ENCODE measurements at places on chromosomes 4 and X. TPM values are rescaled to one million over a fixed set of nuclear protein-coding genes. Genes with fewer than 3 reads are reported as not detected.

- no peaks in the 10 kb centered on the region for H3K27me3 ChIP-seq
- H3K4me1 ChIP-seq = peaks cover 25% of the 10 kb centered on the region
- H3K27ac ChIP-seq = no peak overlapping the region
These were observed 84.0 kb downstream of the RTL9 start for GRCh38 chrX:110442635-110443034.

Gene PDLIM3
- total RNA-seq = 19.5 TPM

- no peak overlapping the region for H3K4me3 ChIP-seq
- H3K27me3 ChIP-seq = no peaks in the 10 kb centered on the region
- no peak for DNase-seq
- no peaks in the 10 kb centered on the region for H3K36me3 ChIP-seq
- H3K27ac ChIP-seq = no peak overlapping the region
- no peaks in the 10 kb centered on the region for H3K4me1 ChIP-seq
These were observed 164.9 kb upstream of the SPOCK3 start for GRCh38 chr4:167399201-167399600.

GRCh38 chrX:131763674-131764073 is 219.8 kb downstream of the OR13H1 start:
- H3K27ac ChIP-seq = no peak overlapping the region
- H3K27me3 ChIP-seq = no peaks in the 10 kb centered on the region
- DNase-seq = no peak
- no peak overlapping the region for H3K4me3 ChIP-seq

- peaks cover 31% of the 10 kb centered on the region for H3K36me3 ChIP-seq
- no peak overlapping the region for H3K27ac ChIP-seq
- no peak overlapping the region for H3K4me3 ChIP-seq
- H3K4me1 ChIP-seq = no peaks in the 10 kb centered on the region
These were observed 36.6 kb downstream of the SMARCAD1 start for GRCh38 chr4:94244087-94244828.

- H3K4me3 ChIP-seq = no peak overlapping the region
- H3K36me3 ChIP-seq = no peaks in the 10 kb centered on the region
- no peak for DNase-seq
- peaks cover 4% of the 10 kb centered on the region for H3K27me3 ChIP-seq
These were observed 6.3 kb upstream of the PPP2R2C start for GRCh38 chr4:6478546-6479220.

Gene DMRTC1B
- total RNA-seq = not detected

DNA sequence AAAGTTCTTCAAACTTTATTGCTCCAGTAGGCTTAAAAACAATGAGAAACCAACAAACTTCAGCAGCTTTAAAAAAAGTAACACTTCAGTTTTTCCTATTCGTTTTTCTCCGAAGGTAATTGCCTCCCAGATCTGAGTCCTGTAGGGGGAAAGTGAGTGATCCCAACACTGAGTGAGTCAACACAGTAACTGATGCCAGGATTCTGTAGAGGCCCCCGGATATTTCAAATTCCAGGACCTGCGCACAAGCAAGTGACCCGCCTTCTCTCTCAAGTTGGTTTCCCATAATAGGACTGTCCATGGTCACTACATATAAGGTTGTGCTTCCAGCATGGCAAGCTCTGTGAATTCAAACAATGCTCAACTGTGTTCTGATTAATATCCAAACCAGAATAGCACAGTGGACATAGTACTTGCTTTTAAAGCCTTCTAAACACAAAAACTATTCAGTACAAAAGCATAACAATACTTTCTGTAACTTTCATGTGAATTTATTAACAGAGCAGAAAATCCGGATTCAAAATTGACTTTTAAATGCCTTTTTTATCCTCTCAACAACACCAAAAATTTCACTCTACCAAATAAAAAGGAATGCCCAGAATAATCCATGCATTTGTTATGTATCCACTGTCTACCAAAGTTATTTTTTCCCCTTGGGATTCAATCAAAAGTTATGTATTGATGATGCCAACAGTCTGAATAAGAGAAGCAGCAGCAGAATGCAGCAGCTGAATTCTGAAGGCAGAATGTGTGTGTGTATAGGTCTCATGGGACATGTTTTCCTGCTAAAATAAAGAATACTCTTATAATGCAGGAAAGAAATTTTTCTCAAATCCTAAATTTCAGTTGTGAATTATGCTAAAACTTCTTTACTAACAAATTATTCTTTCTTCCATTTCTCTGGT is at the start of gene DMD:
DMD (minus strand) TSS at position 194 of the 905 bp plus-strand sequence. CDS start 237 bp downstream, outside the sequence.
- DNase-seq = peak; percentile 27
- H3K4me3 ChIP-seq = no peak within 1 kb of the TSS
- H3K36me3 ChIP-seq = no peaks in the 10 kb centered on the region
- H3K27me3 ChIP-seq = no peaks in the 10 kb centered on the region
- no peak within 1 kb of the TSS for H3K27ac ChIP-seq

- 0 out of 2 replicates have a peak, but pooled peaks cover 5% of the 10 kb centered on the region for H3K4me1 ChIP-seq
- H3K27me3 ChIP-seq = no peaks in the 10 kb centered on the region
- DNase-seq = no peak
- no peak overlapping the region for H3K4me3 ChIP-seq
- H3K27ac ChIP-seq = no peak overlapping the region
These were observed 33.5 kb downstream of the NYX start for GRCh38 chrX:41480508-41481260.

Gene CITED1
- total RNA-seq = 0.45 TPM

Gene MED28
- 25.8 TPM for total RNA-seq

Gene CFAP99
- not detected for total RNA-seq

- DNase-seq = no peak
- no peaks in the 10 kb centered on the region for H3K27me3 ChIP-seq
- no peaks in the 10 kb centered on the region for H3K4me1 ChIP-seq
- H3K4me3 ChIP-seq = no peak overlapping the region
- H3K36me3 ChIP-seq = peaks cover 6% of the 10 kb centered on the region
These were observed 118.0 kb downstream of the PDE5A start for GRCh38 chr4:119510395-119511149.

GRCh38 chr4:5211282-5211839 is 160.1 kb downstream of the STK32B start:
- H3K4me3 ChIP-seq = no peak overlapping the region
- H3K27me3 ChIP-seq = no peaks in the 10 kb centered on the region
- H3K27ac ChIP-seq = no peak overlapping the region
- DNase-seq = no peak
- H3K36me3 ChIP-seq = no peaks in the 10 kb centered on the region
- no peaks in the 10 kb centered on the region for H3K4me1 ChIP-seq

Gene PAQR3
- total RNA-seq = 37.3 TPM

- no peak overlapping the region for H3K27ac ChIP-seq
- no peaks in the 10 kb centered on the region for H3K4me1 ChIP-seq
- no peaks in the 10 kb centered on the region for H3K27me3 ChIP-seq
- H3K36me3 ChIP-seq = no peaks in the 10 kb centered on the region
- DNase-seq = no peak
These were observed 82.2 kb upstream of the VEGFC start for GRCh38 chr4:176874721-176875445.

GRCh38 chr4:87031920-87032319 is 97.1 kb downstream of the AFF1 start:
- peak overlapping the region; percentile 46 for H3K27ac ChIP-seq
- no peaks in the 10 kb centered on the region for H3K36me3 ChIP-seq
- no peak for DNase-seq
- no peak overlapping the region for H3K4me3 ChIP-seq
- H3K27me3 ChIP-seq = no peaks in the 10 kb centered on the region
- H3K4me1 ChIP-seq = peaks cover 85% of the 10 kb centered on the region

- no peaks in the 10 kb centered on the region for H3K36me3 ChIP-seq
- H3K4me3 ChIP-seq = no peak overlapping the region
- no peaks in the 10 kb centered on the region for H3K4me1 ChIP-seq
- no peaks in the 10 kb centered on the region for H3K27me3 ChIP-seq
- no peak for DNase-seq
- H3K27ac ChIP-seq = no peak overlapping the region
These were observed 257.4 kb upstream of the AGA start for GRCh38 chr4:177699365-177700213.

DNA sequence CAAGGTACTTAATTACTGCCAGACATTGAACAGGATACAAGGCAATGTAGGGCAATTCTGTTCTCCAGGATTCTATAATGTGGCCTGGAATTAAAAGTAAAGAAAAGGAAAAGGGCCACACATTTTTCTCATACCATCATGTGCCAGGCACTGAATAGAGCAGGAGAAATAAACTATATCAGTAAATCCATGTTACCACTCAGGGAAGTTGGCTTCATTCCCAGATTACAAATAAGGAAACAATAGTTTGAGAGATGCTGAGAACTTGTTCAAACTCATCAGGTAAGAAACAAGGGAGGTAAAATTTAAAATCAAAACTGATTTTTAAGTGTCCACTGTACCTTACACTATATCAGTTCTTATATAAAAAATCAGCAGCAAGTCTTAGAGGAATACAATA is 645.0 kb upstream of the ATOH1 start:
- no peaks in the 10 kb centered on the region for H3K27me3 ChIP-seq
- DNase-seq = no peak
- no peaks in the 10 kb centered on the region for H3K4me1 ChIP-seq
- H3K36me3 ChIP-seq = no peaks in the 10 kb centered on the region

Gene EDA
- total RNA-seq = 19.6 TPM

GRCh38 chr4:38125816-38126215 is 165.6 kb downstream of the PTTG2 start:
- H3K27me3 ChIP-seq = peaks cover 45% of the 10 kb centered on the region
- peaks cover 3% of the 10 kb centered on the region for H3K36me3 ChIP-seq
- DNase-seq = no peak
- H3K4me3 ChIP-seq = no peak overlapping the region
- H3K27ac ChIP-seq = no peak overlapping the region
- peaks cover 28% of the 10 kb centered on the region for H3K4me1 ChIP-seq

Gene TLR2
- 2.1 TPM for total RNA-seq

Gene FANCB
- total RNA-seq = 16.8 TPM

Gene FGD1
- total RNA-seq = 24.9 TPM

Gene MBNL3
- 2.4 TPM for total RNA-seq

DNA sequence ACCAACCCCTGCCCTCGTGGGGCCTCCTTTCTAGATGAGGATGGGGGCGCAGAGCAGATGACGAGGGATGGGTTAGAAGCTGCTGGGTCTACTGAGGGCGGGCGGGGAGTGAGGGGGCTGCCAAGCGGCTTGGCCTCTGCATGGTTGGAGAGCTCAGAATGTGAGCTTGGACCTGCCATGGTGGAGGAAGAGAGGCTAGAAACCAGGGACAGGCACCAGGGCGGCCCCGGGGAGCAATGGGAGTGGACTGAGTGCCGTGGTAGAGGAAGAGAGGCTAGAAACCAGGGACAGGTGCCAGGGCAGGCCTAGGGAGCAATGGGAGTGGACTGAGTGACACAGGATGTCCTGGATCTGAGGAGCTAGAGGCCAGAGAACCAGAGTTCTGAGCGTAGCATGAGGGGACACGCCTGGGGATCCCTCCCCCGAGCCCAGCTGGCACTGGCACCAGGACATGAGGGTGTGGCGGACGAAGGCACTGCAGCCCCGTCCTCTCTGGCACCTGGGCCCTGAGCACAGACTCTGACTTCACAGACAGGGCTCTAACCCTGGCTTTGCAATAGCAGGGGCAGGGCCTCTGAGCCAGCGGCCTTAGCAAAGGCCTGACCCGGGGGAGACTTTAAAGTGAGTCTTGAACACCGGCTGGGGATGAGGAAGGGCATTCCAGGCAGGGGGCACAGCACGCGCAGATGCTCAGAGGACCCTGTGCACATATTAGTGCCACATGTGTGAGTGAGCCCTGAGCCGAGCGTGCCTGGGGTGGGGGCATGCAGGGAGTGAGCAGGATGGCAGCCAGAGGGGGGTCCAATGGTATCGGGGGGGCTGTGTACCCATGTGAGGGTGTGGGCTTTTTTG is 214.0 kb upstream of the PSAPL1 start:
- no peak overlapping the region for H3K27ac ChIP-seq
- H3K36me3 ChIP-seq = no peaks in the 10 kb centered on the region
- H3K4me3 ChIP-seq = no peak overlapping the region
- no peak for DNase-seq
- peaks cover 4% of the 10 kb centered on the region for H3K4me1 ChIP-seq

GRCh38 chr4:123741906-123742305 is 345.3 kb downstream of the SPRY1 start:
- H3K36me3 ChIP-seq = no peaks in the 10 kb centered on the region
- no peak overlapping the region for H3K4me3 ChIP-seq
- H3K27ac ChIP-seq = no peak overlapping the region
- no peak for DNase-seq
- H3K27me3 ChIP-seq = no peaks in the 10 kb centered on the region

Measured in GM23338 (cell line).